ENCODE measurements at places on chromosomes 1 and 21. TPM values are rescaled to one million over a fixed set of nuclear protein-coding genes. Genes with fewer than 3 reads are reported as not detected.

Gene FAM72D
- total RNA-seq, result 18.2 TPM

GRCh38 chr1:200118779-200119505 is 91.4 kb downstream of the NR5A2 start:
- no peak for DNase-seq

GRCh38 chr1:150183061-150183460 is 33.3 kb downstream of the PLEKHO1 start:
- no peak for DNase-seq

- DNase-seq, result no peak
Measured at GRCh38 chr1:66583021-66583420, 49.1 kb downstream of the SGIP1 start.

DNA sequence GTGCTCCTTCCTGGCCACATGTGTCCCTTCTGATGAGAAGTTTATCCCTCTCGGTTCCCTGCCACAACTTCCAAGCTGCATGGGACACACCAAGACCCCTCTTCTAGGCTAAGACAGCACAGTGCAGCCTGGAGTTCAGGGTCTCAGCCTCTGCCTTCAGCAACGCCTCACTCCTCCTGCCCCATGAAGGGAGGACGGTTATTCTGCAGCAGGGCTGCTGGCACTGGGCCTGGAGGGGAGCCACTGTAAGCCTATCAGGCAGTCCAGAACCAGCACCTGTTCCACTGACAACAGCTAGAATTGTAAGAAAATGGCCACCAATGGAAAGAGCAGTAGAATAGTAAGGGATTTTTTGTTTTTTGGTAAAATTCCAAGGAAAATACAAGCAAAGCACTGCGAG is 72.3 kb downstream of the GALNT2 start:
- DNase-seq, result no peak

DNA sequence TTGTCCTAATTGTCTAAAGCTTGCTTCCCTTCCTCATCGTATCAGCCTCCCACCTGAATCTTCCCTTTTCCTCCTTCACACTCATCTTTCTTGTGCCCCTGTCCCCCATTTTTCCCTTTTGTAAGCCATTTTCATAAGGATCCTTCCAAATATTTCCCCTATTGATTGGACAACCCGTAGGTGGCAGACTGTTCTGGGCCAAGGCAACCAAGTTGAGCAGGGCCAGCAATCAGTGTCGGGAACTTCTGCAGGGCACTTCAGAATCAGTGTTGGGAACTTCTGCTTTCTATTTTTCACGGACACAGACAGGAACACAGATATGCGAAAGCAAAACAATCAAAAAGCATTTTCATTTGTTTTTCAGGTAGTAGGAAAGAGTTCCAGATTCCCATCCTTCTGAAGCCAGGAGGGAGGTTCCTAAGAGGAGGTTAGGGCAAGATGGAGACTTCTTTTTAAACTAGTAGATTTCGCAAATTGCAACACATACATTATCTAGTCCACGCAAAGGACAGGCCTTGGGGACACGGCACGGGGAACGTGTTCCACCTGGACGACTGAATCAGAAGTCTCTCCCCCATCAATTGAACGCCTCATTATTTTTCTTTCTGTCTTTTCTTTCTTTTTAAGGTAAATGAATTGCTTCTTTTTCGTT is 691 bp upstream of the MPZL1 start:
- no peak for DNase-seq

DNA sequence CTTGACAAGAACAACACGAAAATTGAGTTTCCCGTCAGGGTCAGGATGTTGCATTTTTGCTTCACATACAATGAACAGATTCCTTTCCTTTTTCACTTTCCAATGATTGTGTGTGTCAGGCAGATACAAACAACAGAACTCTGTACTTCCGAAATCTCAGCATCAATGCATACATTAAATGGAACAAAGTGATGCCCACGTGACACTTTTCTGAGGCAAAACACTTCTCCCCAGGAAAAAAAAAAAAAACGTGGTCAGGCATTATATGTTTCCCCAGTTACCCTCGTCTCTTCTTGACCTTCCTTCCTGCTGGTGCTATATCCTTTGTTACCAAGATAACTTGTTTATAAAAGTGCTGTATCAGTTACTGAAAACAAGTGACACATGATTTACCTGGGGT is 181.8 kb downstream of the ZNF281 start:
- DNase-seq, result no peak

GRCh38 chr1:246513619-246514343 is 6.7 kb upstream of the SMYD3 start:
- no peak for DNase-seq

DNA sequence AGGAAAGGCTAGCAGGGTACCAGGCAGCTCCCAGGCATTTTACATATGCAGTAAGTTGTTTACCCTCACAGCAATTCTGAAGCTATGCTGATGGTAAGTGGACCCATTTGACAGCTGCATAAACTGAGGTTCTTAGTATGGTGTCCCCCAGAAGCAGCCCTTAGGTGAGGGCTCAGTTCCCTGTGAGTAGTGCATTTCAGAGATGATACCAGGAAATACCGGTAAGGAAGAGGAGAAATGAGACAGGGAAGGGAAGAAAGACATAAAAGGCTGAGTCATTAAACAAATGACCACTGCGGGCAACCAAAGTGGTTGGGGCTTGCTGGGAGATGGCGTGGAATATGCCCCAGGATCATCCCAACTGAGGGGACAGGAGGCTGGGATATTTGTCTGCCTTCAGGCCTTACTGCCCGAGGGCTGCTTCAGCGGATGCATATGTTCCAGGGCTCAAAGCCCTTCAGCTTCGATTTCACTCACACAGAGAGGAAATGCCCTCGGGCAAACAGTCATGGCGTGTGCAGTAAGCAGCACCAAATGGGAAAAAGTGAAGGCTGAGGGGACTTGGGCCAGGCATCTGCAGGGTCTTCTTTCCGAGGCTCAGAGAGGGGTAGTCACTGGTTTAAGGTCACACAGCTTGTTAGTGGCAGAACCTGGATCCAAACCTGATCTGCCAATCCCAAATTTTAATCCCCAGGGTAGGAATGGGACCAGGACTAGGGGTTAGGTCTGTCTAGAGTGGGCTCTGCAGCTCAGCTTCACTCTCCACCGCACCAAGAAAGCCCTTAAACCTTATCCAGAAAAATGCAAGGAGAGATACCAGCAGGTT is 133.7 kb upstream of the RUNX3 start:
- DNase-seq, result no peak

DNA sequence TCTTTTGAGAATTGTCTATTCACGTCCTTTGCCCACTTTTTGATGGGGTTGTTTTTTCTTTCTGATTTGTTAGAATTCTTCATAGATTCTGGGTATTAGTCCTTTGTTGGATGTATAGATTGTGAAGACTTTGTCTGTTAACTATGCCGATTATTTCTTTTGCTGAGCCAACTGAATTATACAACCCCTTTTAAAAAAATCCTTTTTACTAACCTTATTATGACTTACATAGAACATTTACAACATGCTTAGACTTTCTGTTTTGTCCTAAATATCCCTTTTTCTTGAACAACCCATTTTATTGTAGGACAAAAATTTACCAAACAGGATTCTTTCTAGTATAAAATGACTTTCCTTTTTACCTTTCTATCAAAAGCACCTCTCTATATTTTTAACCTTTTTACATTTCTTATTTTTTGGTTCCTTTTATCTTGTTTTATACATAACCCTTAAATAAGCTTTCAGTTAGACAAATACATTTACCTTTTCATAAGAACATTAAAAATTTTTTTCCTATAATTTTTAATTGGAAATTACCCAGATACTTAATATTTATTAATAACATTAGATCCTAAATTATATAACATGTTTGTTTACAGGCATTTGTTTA is 70.4 kb upstream of the TTLL7 start:
- no peak for DNase-seq

GRCh38 chr1:168368131-168368530 is 87.5 kb downstream of the TBX19 start:
- no peak for DNase-seq

DNA sequence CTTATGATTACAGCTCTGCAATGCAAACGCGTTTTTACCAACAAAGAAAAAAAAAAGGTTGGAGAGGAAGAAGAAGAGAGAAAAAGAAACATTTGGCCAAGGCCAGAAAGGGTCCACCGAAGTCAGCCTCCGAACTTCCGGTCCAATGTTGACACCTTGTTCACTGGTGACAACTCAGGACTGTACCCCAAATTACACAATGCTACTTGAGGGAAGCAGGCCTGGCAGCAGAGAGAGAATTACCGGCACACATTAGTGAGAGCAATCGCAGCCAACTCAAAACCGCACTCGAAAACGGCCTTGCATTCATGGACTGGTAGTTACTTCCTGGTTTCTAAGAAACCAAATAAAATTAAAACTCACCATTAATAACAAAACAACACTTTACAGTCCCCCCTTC is 652.5 kb downstream of the KIF26B start:
- no peak for DNase-seq

DNA sequence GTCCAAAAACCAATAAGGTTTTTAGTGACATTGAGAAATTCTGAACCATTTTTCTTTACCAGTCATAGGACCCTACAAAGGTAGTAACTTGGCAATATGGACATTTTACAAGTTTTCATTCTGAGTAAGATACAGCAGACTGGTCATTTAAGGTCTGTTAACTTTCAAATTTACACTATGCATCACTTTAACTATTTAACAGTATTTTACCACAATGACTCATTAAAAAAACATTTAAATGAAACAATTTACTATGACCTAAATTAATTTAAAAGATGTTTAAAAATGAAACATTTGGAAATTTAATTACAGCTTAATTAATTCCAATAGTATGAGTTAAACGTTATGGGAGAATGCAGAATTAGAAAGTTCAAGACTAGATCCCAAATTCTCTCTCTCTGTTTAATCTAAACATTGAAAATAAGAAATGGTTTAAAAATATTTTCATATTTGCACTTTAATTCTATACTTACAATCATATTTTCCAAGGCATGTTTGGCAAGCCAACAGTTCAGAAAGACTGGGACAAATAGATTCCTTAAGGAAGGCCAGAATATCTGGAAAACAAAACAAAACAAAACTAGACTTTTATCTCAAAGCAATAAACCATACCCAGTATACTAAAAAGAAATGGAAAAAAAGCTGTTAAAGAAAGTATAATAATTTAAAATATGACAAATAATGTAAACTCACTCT is 140.9 kb downstream of the KCNT2 start:
- no peak for DNase-seq

- no peak for DNase-seq
Measured at GRCh38 chr1:162922201-162922600, 61.2 kb upstream of the CCDC190 start.

- no peak for DNase-seq
Measured at GRCh38 chr1:248884632-248885295, 21.3 kb upstream of the PGBD2 start.

GRCh38 chr1:19384113-19384512 is 72.0 kb downstream of the SLC66A1 start:
- no peak for DNase-seq

DNA sequence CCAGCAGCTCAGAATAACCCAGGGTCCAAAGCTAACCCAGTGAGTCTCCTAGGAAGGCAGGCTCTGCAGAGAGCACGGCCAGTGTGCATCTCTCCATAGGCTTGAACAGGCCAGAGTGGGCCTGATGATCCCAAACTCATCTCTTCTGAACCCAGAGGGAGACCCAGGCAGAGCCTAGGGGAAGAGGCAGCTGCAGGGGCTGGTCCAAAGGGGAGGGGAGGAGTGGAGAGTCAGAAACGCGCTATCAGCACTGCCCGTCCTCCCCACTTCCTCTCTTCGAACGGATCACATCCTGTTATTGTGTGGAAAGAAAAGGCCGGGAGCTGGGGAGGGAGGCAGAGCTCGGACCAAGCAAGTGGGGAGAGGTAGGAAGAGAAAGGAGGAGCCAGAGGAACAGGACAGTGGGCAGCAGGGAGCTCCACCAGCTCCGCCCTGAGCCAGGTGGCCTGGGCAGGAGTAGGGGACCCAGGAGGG is 20.2 kb downstream of the TAL1 start:
- no peak for DNase-seq

- no peak for DNase-seq
Measured at GRCh38 chr1:210236840-210237409, 4.3 kb downstream of the SERTAD4 start.

DNA sequence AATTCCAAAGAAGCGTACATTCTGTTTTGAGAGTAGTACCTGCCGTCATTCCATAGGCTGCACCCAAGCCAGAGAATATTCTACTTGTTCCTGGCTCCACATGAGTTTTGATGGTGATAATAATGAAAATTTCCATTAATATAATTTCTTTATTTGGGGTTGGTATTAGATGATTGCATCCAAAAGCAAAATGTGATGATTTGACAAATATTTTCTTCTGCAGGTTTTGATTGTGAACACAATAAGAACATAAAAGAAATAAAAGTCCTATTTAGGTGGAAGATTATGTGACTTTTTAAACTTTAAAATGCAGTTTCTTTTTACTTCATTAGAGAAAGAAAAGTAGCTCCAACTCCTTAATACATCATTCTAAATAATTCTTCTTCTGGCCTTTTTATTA is 284.8 kb upstream of the FMN2 start:
- DNase-seq, result no peak
